Hepatic stellate cell (primary cell): ENCODE measurements at places on chromosomes 12 and 14.

DNA sequence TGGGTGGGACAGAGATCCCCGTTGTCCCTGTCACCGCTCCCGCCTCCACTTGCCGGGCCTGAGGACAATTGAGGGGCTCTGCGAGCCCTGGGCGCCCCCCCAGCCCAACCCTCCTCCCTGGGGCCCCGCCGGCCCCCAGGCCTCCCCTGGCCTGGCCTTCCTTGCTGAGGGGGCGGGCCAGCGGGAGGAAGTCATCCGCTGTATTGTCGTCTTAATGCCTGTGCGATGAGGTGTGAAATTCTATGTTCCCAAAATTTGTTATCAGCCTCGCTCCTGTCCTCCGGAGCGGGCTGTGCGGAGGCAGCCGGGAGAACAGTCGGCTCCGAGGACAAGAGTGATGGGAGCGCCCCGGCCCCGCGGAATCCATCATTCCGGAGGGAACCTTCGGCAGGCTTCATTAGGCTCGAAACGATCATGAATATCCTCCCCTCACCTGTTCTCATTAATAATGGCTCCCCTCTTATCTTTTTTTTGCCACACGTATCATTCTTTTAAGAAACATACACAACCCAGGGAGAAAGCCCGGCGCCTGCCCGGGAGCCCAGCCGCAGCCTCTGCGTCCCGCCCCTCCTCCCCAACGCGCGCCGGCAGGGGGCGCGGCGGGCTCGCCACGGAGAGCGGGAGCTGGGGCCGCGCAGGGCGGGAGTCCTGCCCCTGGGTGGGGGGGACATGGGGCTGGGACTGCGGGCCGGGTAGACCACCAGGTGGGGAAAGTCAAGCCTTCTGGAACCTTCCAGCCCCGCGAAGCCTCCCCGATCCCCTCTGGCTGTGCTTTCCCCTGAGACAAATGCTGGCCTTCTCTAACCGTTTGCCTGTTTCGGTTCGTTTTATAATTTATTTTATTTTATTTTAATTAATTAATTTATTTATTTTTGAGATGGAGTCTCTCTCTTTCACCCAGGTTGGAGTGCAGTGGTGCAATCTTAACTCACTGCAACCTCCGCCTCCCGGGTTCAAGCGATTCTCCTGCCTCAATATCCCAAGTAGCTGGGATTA, 17.1 kb upstream of the DLK1 start:
- DNase-seq, result peak; percentile 36

GRCh38 chr12:132489078-132489601, 811 bp upstream of the FBRSL1 start:
- no peak for DNase-seq

DNA sequence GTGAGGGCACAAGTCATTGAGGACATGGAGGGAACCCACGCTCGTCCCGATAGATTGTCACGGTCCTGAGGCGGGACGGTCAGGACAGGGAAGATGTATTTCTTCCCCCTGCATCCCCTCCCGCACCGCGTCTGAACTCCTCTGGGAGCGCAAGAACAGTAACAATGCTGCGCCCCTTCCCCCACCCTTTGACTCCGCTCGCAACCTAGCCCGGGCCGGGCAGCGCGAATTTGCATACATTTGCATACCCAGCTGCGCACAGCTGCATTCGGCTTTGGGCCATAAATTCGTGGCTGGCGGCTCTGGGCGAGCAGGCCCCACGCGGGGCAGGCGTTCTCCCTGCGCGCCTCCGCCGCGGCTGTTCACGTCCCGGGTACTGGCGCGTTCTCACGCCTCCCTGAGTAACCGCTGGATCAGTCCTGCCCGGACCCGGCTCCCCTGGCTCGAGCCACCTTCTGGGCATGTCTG, 29.0 kb upstream of the SMUG1 start:
- no peak for DNase-seq

GRCh38 chr14:23361320-23361719, 3.7 kb downstream of the EFS start:
- DNase-seq, result peak; percentile 65

GRCh38 chr12:96343347-96343954, 56.8 kb downstream of the CDK17 start:
- DNase-seq, result no peak

GRCh38 chr14:85482552-85482951, 47.4 kb upstream of the FLRT2 start:
- DNase-seq, result no peak

GRCh38 chr14:89844508-89844907, 110.0 kb downstream of the EFCAB11 start:
- DNase-seq, result no peak

GRCh38 chr12:118044075-118044474, 16.9 kb downstream of the WSB2 start:
- no peak for DNase-seq

DNA sequence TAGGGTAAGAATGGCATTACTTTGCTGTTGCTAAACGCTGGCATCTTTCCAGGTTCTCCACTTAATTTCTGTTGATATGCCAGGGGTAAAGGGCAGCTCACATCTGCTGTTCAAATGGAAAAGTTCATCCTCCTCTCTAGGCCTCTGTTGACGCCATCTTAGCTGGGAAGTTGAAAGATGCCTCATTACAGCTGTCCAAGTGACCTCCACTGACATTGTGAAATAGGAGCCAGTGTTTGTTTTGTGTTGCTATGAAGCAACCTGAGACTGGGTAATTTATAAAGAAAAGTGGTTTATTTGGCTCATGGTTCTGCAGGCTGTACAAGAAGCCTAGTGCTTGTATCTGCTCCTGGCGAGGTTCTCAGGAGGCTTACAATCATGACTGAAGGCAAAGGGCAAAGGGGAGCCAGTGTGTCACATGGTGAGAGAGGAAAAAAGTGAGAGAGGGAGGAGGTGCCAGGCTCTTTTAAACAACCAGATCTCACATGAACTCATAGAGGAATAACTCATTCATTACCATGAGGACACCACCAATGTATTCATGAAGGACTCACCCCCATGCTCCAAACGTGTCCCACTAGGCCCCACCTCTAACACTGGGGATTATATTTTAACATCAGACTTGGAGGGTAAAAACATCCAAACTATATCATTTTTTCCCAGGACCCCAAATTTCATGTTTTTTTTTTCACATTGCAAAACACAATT, 3.2 kb upstream of the ADAM21 start:
- DNase-seq, result peak; percentile 5

GRCh38 chr14:29930283-29930682, 2.6 kb upstream of the PRKD1 start:
- no peak for DNase-seq

DNA sequence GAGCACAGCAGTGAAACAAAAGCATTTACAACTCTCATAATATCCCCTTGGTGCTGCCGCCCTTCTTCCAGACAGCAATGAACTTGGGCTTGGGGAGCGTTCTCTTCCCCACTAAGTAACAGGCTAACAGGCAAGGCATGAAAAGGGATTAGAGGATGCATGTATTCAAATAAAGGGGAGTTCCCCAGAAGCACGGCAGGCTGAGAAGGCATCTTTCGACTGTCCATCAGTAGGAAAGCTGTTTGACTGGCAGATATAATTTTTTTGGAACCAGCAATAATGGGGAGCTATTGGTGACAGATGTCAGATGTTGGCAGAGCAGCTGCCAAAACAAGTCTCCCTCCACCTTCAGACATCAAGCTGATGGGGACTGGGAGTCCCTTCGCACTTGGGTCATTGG, 9.2 kb upstream of the TIGAR start:
- no peak for DNase-seq

- DNase-seq, result no peak
Measured at GRCh38 chr12:27179400-27180214, 64.5 kb upstream of the STK38L start.

DNA sequence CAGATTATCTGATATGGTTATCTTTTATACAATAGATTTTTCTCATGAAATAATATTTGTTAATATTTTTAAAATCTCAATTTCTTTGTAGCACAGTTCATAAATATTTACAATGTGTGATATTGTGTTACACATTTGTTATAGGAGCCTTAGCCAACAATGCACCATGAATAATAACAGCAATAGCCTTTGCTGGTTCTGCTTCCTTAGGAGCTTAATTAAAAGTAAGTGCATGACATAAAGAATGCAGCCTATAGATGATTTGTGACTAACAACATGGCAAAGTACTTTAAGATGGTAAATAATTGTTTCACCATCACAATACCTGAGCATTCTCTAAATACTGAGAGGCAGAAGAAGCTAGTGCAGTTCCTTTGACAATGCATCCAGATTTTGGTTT, 156.3 kb upstream of the RASSF8 start:
- DNase-seq, result no peak

- DNase-seq, result no peak
Measured at GRCh38 chr12:1619587-1619986, 9.4 kb upstream of the WNT5B start.

DNA sequence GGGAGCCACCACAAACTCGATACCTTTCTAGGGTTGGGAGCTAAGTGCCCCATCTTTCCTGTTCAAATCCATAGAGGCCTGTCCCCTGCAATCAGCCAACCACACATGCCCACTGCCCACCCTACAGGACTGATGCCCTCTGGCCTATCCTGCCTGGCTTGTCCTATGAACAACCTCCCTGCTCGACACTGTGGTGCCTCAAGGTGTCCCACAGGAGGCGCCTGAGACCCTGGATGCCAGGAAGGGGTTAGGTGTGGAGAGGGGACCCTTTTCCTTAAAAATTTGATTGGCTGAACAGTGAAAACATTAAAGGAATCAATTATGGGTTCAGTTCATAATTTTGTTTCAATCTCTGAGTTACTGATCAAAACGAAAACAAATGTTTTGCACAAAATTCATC, 97.3 kb upstream of the FZD10 start:
- no peak for DNase-seq

DNA sequence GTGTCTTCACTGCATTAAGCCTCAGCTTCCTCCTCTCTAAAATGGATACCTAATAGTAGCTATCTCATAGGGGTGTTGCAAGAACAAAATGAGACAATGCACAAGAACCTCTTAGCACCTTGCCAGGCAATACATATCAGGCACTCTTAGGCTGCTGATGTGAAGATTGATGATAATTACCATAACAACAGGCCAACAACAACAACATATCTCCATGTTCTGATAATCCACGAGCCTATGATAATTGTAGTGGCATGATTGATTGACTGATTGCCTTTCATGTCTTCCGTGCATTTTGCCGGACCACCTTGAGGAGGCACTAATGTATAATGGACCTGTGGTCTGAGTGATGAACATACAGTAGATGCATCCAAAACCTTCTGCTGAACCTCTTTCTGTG, 50.7 kb upstream of the WSCD2 start:
- no peak for DNase-seq

DNA sequence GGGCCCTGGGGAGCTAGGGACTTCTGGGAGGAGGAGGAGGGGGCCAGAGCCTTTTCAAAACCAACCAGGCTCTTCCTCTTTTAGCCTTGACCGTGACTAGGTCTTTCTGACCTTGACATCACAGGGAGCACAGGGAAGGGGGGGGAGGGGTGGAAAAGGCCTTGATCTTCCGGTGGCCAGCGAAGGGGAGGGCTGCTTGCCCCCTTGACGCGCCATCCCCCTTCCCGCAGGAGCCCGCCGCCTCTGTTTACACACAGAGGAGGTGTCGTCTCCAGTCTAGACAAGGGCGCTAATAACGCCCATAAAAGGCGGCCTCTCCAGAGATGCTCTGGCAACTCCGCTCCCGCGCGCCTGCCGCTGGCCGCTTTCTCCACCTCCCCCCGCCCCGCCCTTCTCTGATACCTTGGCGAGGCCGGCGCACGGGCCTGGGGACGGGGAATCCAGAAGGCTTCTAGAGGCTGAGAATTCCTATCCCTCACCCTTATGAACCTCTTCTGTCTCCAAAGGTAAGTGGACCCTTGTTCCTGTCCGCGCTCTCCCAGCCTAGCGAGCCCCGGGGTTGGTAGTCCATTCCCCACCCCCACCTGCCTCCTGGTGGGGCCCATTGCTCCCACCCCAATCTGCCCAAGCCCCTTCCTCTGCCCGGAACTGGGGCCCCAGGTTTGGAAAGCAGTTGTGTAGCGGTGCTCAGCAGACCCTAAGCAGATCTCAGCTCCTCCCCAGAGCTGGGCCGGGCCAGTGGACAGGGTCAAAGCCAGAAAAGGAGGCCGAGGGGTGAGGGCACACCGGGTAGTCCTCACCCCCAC, 4.9 kb upstream of the HOXC12 start:
- no peak for DNase-seq

DNA sequence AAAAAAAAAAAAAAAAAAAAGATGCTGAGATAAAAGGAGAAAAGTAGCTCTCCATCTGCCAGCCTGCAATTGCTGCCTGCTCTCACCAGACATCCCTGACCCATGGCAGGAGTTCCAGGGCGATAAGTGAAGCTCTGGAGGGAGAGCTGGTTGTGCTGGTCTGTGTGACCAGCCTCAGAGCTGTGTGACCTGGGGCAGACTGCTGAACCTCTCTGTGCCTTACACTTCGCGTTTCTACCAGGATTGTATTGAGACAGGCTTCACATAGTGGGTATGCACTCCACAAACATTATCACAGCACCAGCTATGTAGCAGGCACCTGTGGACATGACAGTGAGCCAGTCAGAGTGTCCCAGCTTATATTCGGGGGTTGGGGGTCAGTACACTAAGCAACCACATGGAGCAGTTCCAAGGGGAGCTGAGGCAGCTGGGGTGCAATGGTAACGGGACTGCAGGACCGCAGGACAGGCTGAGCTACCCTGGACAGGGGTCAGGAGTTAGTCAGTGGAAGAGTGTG, 57.5 kb downstream of the RBM19 start:
- no peak for DNase-seq

GRCh38 chr12:113136990-113137511, 1.5 kb upstream of the RASAL1 start:
- no peak for DNase-seq

DNA sequence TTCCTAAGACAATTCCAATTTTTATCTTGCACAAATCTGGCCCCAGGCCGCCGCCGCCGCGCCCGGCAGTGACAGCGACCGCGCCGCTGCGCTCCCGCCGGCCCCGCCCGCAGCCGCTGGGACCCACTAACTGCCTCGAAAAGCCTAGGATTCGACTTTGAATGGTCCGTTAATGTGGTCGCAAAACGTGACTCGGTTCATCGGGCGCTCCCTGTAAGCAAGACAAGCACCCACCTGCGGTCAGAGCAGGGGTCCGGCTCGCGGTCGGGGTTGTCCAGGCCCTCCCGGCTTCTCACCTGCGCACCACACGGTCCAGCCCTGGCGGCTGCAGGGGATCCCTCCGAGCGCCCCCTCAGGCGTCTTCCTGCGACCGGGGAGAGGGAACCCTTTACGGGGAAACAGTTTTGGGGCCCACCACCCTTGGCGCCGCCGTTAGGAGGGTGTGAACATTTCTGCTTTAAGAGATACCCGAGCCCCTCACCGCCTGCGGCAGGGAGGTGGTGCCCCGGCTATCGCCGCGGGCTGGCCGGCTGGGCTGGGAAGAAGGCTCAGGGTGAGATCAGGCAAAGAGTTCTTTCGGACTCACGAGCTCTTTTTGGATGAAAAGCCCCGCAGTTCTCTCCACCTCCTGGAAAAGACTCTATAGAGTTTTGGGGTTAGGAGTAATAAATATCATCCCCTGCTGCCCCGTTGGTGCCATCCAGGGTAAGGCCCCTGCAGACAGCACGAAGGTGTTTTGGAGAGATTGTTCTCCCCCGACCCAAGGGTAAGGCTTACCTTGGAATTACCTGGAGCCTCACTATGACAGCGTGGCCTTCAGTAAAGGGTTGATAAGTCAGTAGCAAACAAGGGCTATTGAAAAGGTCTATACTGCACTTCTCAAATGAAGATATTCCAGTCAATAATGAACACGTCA, 13.6 kb upstream of the FOXJ2 start:
- DNase-seq, result no peak

- no peak for DNase-seq
Measured at GRCh38 chr12:1702713-1703112, 11.8 kb downstream of the ADIPOR2 start.

GRCh38 chr12:53207042-53207441, at the start of gene ITGB7:
ITGB7 (minus strand) TSS chr12:53207251; CDS start chr12:53200443, 6,808 bp downstream.
- DNase-seq, result no peak

- no peak for DNase-seq
Measured at GRCh38 chr14:51107801-51108200, 12.9 kb upstream of the TRIM9 start.
